HS-27A (cell line): ENCODE measurements at places on chromosomes 7 and 10.

GRCh38 chr10:102234888-102235597 lies 6.3 kb downstream of the PITX3 start:
- no peak for DNase-seq

- DNase-seq, result no peak
These were observed 45.2 kb upstream of the SAMD8 start for GRCh38 chr10:75066271-75066670.

- DNase-seq, result no peak
These were observed 72.9 kb downstream of the PLXNA4 start for GRCh38 chr7:132503415-132503814.

DNA sequence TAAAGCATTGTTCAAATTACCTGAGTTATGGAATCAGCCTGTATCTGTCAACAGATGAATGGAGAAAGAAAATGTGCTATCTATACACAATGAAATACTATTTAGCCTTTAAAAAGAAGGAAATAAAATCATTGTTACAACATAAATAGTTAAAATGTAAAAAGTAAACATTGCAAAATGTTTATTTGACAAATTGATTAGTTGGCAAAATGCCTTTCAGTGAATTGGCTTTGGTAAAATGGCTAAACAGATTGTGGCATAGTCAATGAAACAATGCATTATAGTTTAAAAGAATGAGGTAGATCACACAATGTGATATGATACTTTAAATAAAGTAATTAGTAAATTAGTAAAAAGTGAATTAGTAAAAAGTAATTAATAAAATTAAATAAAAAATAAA lies 204.8 kb upstream of the MAGI2 start:
- no peak for DNase-seq

DNA sequence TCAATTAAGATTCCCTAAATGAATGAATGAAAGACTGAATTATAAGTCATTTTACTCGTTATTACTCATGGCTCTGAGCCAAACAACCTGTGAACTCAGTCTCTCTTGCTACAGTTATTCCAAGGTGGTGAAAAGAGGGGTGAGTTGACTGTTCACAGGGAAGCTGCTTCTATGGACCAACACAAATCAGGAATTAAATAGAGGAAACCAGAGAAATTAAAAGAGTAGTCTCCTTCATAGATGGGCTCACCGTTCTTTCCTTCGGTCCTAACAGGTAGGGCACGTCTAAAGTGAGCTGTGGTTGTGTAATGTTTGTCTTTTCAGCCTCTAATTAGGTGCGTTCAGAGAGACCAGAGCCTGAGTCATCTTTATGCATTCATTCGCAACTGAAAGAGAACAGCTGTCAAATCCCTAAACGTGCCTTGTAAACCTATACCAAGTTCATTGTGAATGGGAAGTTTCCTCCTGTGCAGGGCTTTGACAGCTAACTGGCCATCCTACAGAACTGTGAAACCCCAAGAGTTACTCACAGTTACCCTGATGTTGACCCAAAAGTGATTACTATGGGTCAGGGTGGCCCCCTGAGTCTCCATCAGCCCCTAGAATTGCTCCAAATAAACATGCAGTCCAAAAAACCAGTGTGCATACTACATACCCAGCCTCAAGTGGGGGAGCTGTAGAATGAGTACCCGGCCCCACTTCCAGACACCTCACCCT lies 18.2 kb upstream of the C10orf53 start:
- DNase-seq, result no peak

- no peak for DNase-seq
These were observed 9.9 kb upstream of the LIPM start for GRCh38 chr10:88792661-88793060.

GRCh38 chr10:69633673-69634635 lies 3.9 kb downstream of the FAM241B start:
- no peak for DNase-seq

- no peak for DNase-seq
These were observed 114.7 kb upstream of the AHR start for GRCh38 chr7:17183630-17184328.
